Mesenchymal stem cell (in vitro differentiated cells and primary cell): ENCODE measurements at places on chromosomes 2 and 18.

DNA sequence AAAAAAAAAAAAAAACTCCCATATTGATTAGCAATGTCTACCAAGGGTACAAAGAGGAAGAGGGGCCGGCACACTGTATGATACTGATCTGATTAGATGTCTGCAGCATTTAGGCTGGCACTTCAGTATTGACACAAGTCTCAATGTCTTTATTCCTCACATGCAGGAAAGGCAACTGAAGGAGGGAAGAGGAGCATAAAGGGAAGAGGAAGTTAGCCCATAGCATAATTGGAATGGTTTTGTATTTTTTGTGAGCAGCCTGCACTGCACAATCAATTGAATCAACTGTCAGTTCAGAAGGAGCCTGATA lies 79.0 kb downstream of the DNER start:
- DNase-seq: no peak

DNA sequence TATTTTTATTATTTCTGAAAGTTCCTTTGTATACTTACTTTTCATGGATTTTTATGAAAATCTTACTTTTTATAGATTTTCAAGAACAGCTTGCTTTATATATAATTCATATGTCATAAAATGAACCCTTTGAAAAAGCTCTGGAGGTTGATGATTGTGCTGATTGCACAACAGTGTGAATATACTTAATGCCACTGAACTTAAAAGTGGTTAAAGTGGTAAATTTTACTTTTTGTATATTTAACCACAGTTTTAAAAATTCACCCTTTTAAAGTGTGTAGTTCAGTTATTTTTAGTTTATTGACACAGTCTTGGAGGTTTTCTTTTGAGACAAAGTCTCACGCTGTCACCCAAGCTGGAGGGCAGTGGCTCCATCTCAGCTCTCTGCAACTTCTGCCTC lies 8.4 kb downstream of the SANBR start:
- DNase-seq: no peak

DNA sequence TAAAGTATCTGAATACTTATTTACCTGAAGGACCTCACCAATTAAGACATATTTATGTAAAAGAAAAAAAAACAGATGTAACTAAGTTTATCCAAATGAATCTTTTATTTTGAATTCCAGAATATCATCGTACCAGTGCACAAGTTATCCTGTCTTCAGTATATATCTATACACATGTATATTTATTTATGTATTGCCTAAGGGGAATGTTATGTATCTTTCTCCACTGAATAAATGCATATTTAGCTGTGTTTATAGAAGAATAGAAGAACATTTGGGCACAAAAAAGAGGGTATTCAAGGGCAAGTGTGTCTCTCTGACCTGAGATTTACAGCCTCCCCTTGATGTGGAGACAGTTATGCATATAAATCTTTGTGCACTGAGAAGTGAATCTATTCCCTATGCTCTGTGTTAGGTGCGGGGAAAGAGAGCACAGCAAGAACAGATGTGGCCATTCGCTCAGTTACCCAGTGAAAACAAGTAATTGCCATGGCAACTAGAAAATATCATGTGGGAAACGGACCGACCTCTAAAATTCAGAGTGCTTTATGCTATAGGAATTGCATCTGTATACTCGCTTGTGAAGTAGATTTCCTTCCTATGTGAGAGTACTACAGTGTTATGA lies 39.5 kb upstream of the ASXL3 start:
- DNase-seq: no peak

- DNase-seq: no peak
These were observed 10.4 kb downstream of the STK17B start for GRCh38 chr2:196160946-196161345.

- no peak for DNase-seq
These were observed 210.4 kb downstream of the SOCS6 start for GRCh38 chr18:70499218-70499691.

GRCh38 chr2:3099860-3100234 lies 277.8 kb downstream of the EIPR1 start:
- DNase-seq: no peak

DNA sequence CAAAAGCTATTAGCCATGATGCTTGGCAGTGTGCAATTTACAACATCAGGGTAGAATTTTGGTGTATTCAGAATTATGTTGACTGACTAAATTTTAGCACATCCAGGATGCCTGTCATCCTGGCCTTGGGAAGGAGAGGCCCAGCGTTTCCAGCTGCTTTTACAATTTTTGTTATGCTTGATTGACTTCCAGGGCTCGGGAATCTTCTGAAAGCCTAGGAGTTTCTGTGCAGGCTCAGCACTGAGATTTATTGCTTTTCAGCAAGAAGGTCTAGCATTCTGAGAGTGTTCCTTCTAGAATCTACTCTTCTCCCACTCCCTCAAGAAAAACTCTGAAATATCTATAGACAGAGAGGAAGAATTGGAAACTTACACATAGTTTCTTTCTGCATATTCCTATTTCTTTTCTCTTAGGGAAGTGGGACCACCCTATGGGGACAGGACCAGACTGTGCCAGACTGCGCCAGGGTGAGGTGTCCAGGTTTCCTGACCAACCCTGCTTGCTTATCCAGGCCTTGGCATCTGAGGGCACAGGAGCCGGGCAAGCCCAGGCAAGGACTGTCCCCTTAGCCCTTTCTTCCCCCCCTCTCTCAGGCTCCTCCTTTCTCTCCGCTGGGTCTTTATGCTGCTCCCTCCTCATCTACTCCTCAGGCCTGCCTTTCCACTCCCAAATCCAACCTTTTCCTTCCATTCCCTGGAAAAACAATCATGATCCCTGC lies 26.9 kb downstream of the MAIP1 start:
- DNase-seq: no peak
